Activated T-cell treated with anti-CD3 and anti-CD28 coated beads, Interleukin-2, amount 50 U/mL, for 72 hours (primary cell): ENCODE measurements at places on chromosomes 11 and 22. TPM values are rescaled to one million over a fixed set of nuclear protein-coding genes. Genes with fewer than 3 reads are reported as not detected.
A peak's percentile ranks its signal among the peaks of the same experiment; 100 is the strongest.

DNA sequence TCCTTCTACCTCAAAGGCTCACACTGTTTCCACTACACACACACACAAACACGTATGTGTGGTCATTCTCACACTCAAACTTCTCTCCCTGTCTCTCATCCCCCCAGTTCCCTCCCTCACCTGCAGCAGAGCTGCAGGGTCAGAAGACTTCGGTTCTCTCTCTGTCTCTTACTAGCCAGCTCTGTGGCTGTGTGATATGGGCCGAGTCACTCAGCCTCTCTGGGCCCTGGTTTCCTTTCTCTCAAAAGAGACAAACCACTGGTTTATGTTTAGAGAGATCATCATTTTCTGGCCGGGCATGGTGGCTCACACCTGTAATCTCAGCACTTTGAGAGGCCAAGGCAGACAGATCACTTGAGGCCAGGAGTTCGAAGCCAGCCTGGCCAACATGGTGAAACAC lies 21.1 kb downstream of the TSPAN18 start:
- DNase-seq: no peak

- DNase-seq: no peak
Observed at GRCh38 chr11:46892838-46893237, 25.5 kb downstream of the LRP4 start.

DNA sequence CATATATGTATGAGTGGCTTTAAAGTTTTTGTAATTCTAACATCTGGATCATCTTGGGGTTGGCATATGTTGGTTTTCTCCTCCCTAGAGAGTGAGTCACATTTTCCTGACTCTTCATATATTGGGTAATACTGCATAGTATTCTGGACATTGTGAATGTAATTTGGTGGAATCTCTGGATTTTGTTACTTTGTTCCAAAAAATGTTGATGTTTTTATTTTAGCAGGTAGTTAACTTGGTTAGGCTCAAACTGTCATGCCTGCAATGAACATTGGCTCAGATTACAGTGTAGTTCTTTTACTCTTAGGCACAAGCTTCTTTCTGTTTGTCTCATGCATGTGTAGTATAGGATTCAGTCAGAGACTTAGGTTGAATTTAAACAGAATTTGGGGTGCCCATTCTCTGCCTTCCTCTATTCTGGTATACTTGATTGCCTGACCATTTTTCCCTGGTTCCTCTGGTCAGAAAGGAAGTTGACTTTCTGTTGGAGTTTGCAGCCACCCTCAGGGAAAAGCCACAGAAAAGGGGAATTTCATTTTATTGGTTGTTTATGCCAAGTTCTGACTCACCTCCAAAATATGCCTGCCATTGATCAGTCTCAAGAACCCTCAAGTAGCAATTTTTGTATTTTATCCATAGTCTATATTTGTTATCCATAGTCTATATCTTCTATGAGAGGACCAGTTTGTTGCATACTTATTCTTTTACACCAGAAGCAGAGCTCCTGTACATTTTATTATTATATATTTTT lies 151.7 kb downstream of the UVRAG start:
- no peak for DNase-seq

DNA sequence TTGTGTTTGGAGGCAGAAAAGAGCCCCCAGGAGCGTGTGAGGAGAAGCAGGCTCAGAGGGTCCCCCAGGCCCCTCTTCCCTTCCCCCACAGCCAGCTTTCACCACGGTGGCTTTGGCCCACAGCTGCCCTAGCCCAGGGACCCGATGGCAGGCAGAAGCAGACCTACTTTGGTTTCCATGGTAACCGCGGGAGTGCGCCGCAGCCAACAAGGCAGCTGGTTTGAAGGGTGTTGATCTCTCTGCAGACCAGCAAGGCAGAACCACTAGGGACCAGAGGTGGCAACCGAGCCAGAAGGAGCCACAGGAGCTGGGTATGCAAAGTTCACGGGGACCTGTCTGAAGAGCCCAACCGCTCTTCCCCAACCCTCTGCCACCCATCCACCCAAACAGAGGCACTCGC lies 69.4 kb downstream of the BUD13 start:
- DNase-seq: no peak

GRCh38 chr11:12604557-12605153 lies 69.6 kb upstream of the TEAD1 start:
- DNase-seq: no peak

- no peak for DNase-seq
Observed at GRCh38 chr22:47632701-47633100, 870.3 kb downstream of the TBC1D22A start.

- no peak for DNase-seq
Observed at GRCh38 chr11:16186680-16187079, 169.7 kb downstream of the SOX6 start.

DNA sequence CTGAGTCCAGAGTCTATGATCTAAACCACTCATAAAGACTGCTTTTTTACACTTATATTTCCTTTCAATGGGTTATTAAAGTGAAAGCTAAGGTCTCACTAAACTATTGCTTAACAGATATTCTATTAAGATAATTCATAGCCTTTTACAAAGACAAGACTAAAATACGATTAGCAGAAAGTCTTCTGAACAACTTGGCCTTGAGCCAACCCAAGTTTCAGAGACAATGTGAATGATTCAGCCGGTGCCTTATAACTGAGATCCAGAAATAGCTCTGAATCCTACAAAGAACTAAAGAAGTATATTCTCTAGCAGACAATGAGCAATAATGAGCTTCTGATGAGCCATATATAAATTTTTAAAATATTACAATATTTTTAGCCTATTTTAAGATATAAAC lies 41.5 kb upstream of the CARD18 start:
- DNase-seq: no peak

- DNase-seq: no peak
Observed at GRCh38 chr11:10886652-10887250, 28.9 kb upstream of the ZBED5 start.

DNA sequence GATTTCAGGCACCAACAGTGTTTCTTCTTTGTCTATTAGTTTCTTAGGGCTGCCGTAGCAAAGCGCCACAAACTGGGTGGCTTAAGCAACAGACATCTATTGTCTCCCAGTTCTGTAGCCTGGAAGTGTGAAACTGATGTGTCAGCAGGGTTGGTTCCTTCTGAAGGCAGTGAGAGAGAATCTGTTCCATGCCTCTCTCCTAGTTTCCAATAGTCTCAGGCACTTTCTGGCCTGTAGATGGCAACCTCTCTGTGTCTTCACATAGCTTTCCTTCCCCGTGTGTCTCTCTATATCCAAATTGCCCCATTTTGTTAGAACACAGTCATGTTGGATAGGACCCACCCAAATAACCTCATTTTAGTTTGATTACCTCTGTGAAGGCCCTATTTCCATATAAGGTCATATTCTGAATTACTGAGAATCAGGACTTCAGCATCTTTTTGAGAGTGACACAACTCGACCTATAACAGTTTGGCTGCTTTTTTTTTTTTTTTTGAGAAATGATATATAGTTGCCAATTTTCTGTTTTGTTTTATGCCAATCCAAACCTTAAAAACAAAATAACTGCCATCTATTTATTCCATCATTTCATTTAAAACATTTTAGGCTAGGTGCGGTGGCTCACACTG lies 108.2 kb downstream of the SLC36A4 start:
- DNase-seq: no peak

GRCh38 chr22:48921411-48921903 lies 906.2 kb downstream of the BRD1 start:
- DNase-seq: no peak

- no peak for DNase-seq
Observed at GRCh38 chr11:73154178-73154577, 12.1 kb upstream of the FCHSD2 start.

DNA sequence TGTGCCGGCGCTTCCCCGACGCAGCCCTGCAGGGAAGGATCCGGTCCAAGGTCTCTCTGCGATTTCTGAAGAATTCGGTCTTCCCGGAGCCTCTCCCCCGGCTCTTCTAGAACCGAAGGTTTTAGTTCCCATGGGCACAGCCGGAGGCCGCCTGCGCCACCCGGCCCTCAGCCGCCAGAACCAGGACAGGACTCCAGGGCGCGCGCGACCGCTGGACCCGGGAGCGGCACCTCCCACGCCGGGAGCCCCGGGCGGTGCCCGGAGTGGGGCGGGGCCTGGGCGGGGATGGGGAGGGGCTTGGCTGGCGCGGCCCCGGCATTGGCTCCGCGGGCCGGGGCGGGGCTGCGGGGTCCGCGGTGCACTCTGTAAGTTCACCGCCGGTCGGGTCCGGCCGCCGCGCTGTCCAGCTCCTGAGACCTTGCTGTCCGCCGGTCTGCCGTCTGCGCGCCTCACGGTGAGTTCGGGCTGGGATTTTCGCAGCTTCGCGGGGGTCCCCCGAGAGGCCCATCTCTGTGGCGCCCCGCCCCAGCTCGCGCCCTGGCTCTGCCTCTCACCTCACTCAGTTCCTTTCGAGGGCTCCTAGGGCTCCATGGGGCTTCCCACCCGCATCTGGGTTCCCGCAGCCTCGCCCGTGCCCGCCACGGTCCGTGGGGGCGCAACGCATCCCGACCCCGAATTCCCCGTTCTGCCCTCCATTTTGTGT lies at the start of gene CDC42EP2:
Gene CDC42EP2 (plus strand): TSS at position 366 of the 703 bp plus-strand sequence. CDS start 6,033 bp downstream, outside the sequence.
- DNase-seq: peak; percentile 82

DNA sequence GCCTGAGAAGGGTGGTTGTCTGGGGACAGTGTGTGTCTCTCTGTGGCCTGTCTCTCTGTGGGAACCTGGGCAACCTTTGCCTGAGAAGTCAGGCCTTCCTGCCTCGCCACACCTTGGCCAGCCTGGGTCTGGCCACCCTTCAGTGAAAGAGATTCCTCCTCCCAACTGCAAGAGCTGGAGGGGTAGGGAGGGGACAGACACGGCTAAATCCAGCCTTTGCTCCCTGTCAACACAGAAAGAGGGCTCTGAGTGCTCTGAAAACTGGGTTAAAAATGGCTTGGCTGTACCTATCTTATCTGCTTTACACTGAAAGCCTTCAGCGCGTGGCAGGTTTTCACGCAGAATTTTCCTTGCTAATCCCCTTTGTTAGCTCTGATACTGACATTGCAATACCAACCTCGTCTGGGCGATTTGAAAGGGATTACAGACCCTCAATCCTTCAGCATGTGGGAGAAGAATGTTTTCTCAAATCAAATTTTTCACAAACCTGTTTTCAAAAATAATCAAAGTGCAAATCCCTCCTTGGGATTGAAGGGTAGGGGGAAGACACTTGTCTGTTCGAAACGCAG lies 163.7 kb downstream of the DSCAML1 start:
- DNase-seq: no peak

GRCh38 chr11:105799728-105800462 lies 190.0 kb downstream of the GRIA4 start:
- no peak for DNase-seq

GRCh38 chr11:24344222-24344621 lies 152.6 kb upstream of the LUZP2 start:
- DNase-seq: no peak

GRCh38 chr22:44638971-44639760 lies 62.8 kb upstream of the PRR5 start:
- no peak for DNase-seq

- no peak for DNase-seq
Observed at GRCh38 chr22:23054531-23055257, 15.6 kb upstream of the GNAZ start.

DNA sequence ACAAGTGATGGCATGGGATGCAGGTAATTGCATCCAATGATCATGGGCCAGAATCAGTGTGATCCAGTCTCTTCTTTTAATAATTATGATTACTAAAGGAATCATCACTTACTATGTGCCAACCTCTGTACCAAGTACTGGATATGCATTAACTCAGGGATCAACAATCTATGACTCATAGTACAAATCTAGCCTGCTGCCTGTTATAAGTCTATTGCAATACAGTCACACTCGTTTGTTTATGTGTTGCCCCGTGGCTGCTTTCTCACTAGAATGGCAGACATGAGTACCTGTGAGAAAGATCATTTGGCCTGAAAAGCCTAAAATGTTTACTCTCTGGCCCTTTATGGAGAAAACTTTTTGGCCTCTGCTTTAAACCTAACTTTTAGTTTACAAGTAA lies 45.0 kb downstream of the OR6Q1 start:
- DNase-seq: no peak

- DNase-seq: no peak
Observed at GRCh38 chr22:39454385-39454871, 2.4 kb upstream of the MGAT3 start.

- no peak for DNase-seq
Observed at GRCh38 chr11:123231777-123232176, 36.7 kb upstream of the CLMP start.

DNA sequence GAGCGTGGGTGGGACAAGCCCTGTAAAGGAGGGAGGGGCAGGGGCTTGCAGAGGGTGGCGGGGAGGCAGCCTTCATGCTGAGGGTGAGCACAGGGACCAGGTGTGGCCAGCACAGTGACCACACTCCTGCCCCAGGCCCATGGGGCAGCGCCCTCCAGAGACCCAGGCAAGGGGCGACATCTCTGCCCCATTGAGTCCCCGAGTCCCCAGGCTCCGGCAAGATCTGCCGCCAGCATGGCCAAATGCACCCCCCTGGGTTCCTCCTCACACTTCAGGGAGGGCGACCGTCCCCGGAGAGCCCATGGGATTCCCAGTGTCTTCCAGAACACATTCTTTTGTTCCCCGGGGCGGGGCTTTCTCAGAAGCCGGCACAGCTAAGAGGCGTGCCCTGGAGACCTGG lies 362.5 kb downstream of the TBC1D22A start:
- no peak for DNase-seq

GRCh38 chr11:134532131-134532920 lies 120.3 kb upstream of the B3GAT1 start:
- DNase-seq: no peak

- no peak for DNase-seq
Observed at GRCh38 chr11:104183593-104183992, 19.6 kb upstream of the PDGFD start.

- no peak for DNase-seq
Observed at GRCh38 chr11:61887839-61888494, 3.4 kb downstream of the FADS3 start.

GRCh38 chr11:133238495-133238894 lies 293.8 kb downstream of the OPCML start:
- no peak for DNase-seq

- no peak for DNase-seq
Observed at GRCh38 chr11:10902301-10903063, 44.6 kb upstream of the ZBED5 start.

DNA sequence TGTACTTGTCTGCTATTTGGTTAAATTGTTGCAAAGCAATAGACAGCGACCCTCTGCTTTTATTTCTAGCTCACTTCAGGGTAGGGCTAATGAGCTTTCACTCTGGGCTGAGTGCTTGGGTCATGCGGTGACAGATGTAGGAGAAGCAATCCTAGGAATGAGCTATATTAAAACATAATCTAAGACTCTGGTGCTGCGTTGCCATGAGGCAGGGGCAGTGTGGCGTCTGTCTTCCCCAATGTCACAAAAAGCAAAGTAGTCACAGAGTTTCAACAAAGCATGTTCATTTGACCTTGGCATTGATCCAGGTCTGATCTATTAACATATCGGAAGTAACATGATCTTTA lies 55.5 kb upstream of the GRAMD1B start:
- DNase-seq: no peak

Gene RASGRP2
- total RNA-seq: 27.9 TPM

Gene PAX6
- 0.76 TPM for total RNA-seq

Gene YAP1
- 0.63 TPM for total RNA-seq

Gene MMP11
- 0.46 TPM for total RNA-seq

Gene HBG1
- not detected for total RNA-seq

Gene EHF
- total RNA-seq: not detected

Gene PRR33
- not detected for total RNA-seq

Gene PATE2
- 0.14 TPM for total RNA-seq

Gene OR51B2
- total RNA-seq: not detected

Gene OR56B1
- total RNA-seq: 0.24 TPM

Gene LIF
- 67.9 TPM for total RNA-seq

Gene OR52I2
- not detected for total RNA-seq

Gene MS4A4A
- not detected for total RNA-seq

Gene GGTLC2
- total RNA-seq: not detected
